ENCODE measurements at places on chromosomes 16 and 17.

DNA sequence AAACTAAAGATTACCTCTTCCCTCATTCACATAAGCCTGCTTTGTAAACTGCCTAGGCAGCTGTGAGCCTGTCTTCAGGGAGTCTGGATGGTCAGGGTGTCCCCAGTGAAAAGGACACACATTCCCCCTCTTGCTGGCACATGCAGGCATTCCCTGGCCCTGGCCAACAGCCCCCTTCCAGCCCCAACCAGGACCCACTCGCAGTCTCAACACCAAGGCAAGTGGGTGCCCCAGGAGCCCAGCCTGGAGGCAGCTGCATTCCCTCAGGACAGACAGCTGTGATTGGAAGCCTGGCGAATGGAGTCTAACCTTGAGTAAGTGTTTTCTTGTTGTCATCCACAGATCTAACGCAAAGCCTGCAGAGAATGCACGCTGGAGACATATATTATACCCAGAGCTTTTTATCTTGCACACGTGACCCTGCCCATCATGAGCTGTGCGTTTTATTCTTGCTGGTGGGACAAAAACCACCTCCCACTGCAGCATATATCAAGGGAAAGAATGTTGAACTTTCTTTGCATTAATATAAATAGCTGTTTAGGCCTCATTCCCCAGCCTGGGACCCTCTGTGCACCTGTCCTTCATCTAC is 95.0 kb upstream of the LHX1 start:
- DNase-seq: no peak

DNA sequence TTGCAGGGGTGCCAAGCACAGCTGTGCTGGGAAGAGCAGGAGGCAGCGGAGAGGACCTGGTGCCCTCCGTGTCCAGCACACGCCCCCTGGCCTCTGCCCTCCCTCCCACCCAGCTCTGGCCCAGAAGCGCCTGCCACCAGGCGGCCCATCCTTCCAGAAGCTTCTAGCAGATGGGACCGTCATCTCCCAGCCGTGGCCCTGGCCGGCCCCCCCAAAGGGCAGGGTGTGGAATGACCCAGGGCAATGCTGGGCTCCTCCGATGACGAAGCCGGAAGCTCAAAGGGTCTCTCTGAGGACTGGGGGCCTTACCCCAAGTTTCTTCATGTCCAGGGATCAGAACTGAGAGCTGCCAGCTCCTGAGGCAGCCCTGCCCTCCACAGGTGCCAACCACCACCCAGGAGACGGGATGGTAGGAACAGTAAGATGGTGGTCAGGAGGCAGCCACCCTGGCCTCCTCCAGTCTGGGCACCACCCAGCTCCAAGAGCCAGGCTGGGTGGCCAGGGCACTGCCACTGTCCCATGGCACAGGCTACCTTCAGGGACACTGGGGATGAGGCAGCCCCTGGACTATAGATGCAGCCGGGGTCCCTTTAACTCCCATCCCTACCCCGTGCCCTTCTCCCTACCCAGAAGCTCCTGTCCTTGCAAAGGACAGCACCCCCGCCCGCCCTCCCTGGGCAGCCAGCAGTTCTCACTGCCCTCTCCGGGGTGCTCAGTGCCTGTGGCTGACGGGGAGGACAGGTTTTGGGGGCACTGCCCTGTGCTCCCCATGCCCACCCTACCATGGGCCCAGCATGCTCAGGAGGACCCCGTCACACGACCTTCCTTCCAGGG is 6.5 kb upstream of the CDH15 start:
- no peak for DNase-seq

- no peak for DNase-seq
Measured at GRCh38 chr16:11296706-11297491, 15.8 kb upstream of the PRM1 start.

GRCh38 chr17:28875848-28876550 is 21.2 kb downstream of the ERAL1 start:
- no peak for DNase-seq

- DNase-seq: no peak
Measured at GRCh38 chr16:82630688-82631087, 3.9 kb downstream of the CDH13 start.

DNA sequence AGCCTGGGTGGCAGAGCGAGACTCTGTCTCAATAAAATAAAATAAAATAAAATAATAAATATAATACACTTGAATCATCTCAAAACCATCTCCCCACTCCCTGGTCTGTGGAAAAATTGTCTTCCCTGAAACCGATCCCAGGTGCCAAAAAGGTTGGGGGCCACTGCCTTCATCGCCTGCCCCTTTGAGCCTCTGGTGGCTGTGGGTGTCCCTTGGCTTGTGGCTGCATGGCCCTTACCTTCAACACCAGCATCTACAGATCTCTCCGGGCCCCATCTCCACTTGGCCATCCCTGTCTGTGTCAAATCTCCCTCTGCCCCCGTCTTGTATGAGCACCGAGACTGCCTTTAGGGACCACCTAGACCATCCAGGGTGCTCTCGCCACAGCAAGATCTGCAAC is 177.3 kb downstream of the SEC14L1 start:
- DNase-seq: no peak

- no peak for DNase-seq
Measured at GRCh38 chr17:74153456-74153810, 50.0 kb upstream of the RPL38 start.

- no peak for DNase-seq
Measured at GRCh38 chr16:72511171-72511570, 339.2 kb upstream of the PMFBP1 start.

- DNase-seq: peak; percentile 86
Measured at GRCh38 chr17:67855504-67856324, 30.4 kb downstream of the BPTF start.

DNA sequence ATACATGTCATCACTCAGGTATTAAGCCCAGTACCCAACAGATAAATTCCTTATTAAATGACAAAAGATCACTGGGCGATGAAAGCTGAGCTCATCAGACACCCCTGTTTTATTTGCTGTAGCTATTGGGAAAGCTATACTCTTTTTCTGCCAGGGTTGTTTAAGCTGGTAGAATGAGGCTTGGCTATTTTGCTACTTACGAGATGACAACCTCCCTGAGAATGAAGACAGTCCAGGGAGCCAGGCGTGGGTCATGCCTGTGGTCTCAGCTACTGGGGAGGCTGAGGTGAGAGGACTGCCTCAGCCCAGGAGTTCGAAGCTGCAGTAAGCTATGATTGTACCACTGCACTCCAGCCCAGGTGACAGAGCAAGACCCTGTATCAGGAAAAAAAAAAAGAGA is 4.3 kb upstream of the SH2B1 start:
- DNase-seq: no peak

- no peak for DNase-seq
Measured at GRCh38 chr16:57411362-57411976, 6.9 kb downstream of the CCL17 start.

GRCh38 chr16:18013863-18014262 is 322.7 kb downstream of the NPIPA8 start:
- DNase-seq: no peak

- no peak for DNase-seq
Measured at GRCh38 chr16:2611499-2611862, 70.8 kb upstream of the KCTD5 start.

- DNase-seq: no peak
Measured at GRCh38 chr17:62663304-62663703, 35.8 kb downstream of the MRC2 start.

DNA sequence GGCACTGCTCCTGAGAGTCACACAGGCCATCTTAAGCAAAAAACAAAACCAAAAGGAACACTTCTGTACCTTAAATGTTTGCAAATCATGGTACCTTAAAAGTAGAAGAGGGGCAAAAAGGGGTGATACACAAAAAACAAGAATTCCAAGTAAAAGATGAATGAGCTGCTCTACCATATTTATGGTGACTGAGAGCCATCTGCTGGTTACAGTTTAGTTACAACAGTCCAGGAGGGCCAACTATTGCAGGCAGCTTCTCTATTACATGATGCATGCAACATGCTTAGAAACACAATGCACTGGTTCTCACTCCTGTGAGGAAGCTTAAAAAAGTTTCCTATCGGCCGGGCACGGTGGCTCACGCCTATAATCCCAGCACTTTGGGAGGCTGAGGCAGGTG is 53.5 kb downstream of the STX8 start:
- peak; percentile 35 for DNase-seq

DNA sequence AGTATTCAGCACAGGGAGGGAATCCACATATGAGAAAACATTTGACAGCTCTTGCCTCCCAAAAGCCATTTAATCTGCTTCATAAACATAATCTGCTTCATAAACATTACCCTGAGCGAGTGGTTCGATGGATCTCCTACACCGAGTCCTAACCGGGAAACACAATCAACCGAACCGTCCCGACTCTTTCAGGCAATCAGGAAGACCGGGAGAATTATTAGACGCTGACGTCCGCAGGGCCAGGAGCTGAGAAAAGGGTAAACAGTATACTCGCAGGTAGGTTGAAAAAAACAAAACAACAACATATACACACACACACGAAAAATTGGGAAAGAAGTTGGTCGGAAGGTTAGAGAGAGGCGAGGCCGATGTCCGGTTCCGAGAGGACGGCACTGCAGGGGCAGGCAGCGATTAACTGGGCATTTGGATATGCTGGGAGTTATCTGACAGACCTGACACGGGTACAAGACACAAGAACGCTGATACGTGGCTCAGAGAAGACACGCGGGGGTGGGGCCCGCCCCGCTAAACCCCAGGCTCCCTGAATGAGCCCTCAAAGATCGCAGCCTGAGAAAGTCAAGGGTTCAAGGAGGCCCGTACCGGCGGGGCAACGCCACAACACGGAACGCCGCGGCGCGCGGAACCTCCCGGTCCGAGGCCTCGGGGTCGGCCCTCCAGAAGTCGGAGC is 585 bp downstream of the AP1G1 start:
- DNase-seq: peak; percentile 37

DNA sequence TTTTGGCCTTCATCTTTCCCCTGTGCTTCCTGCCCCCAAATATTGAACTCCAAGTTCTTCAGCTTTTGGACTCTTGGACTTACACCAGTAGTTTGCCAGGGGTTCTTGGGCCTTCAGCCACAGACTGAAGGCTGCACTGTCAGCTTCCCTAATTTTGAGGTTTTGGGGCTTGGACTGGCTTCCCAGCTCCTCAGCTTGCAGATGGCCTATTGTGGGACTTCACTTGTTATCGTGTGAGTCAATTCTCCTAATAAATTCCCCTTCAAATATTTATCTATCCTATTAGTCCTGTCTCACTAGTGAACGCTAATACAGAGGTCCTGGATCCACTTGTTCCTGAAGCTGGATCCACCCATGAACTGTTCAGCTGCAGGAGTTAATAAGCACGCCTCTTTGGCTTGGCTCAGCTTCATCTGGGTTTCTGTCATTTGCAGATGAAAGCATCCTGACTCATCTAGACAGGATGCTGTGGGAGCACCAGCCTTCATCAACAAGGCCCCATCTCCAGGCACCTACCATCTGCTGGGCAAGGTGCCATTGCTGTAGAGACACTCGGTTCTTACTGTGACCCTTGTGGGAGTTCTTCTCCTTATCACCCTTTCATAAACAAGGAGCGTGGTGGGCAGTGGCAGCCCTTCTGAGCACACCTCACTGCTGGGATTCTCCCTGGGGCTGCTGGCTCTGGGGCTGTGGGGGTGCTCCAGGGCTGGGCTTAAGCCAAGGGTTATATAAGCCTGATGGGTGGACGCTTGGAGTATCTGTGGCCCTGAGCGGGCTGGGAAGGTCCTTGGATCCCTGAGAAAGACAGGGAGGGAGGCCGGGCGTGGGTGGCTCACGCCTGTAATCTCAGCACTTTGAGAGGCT is 23.1 kb downstream of the LAT start:
- DNase-seq: peak; percentile 54

- no peak for DNase-seq
Measured at GRCh38 chr17:48148854-48149786, 41.6 kb downstream of the SNX11 start.

- DNase-seq: no peak
Measured at GRCh38 chr16:81266680-81267095, 28.2 kb downstream of the BCO1 start.

GRCh38 chr17:60039114-60039846 is 39.4 kb downstream of the HEATR6 start:
- DNase-seq: no peak

DNA sequence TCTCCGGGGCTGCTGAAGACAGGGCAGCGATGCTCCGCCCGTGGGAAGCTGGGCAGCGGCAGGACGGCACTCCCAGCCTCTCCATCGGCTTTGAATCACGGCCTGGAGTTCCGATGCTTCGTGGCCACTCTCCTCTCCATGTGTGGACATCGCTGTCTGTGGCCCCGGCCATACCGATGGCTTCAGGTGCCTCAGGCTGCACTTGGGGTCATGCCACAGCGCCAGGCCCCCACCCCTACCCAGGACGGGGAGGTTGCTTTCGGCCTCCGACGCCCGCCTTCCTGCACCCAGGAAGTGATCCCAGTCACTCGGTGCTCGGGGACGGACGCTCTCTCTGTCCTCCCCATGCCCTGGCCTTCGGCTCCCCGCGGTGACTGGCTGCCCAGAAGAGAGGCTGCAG is 180.7 kb downstream of the BANP start:
- DNase-seq: no peak

GRCh38 chr16:19168371-19169081 is 486 bp downstream of the SYT17 start:
- DNase-seq: no peak

DNA sequence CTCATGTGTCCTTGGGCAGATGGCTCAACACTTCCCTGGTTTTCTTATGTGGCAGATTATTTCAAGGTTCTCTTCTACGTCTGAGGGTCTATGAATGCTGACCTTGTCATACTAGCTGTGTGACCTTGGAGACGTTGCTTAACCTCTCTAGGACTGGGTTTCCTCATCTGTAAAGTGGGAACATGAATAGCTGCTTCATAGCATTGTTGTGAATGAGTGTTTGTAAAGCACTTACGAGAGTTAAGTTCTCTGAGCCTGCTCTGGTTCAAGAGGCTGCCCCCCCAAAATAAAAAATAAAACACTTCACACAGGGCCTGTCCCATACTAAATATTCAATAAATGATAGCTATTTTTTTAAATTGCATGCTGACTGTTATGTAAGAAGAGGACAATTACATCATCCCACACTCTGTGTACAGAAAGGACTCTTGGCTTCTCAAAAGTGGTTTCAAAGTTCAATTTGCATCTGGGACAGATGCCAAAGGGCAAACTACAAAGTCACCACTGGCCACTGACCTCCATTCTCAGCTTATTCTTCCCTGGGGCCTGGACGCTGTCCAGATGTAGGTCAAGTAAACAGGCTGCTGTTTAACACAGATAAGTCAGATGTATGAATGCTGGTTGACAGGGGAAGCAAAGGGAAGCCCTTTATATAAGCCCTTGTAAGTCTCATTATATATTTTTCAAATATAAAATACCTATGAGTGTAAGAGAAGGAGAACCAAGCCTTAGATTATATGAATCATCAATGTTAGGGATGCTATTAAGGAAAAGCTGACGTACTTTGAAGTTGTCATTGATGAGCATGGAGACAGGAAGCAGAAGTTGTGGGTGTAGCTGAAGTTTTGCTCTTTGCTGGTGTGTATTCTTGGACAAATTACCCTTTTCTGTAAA is 15.4 kb upstream of the NDEL1 start:
- DNase-seq: no peak

- no peak for DNase-seq
Measured at GRCh38 chr16:2284001-2284770, 16.3 kb upstream of the RNPS1 start.
